ENCODE measurements at places on chromosomes 3 and 15.

GRCh38 chr15:61115241-61115640 lies 113.9 kb downstream of the RORA start:
- DNase-seq = no peak

DNA sequence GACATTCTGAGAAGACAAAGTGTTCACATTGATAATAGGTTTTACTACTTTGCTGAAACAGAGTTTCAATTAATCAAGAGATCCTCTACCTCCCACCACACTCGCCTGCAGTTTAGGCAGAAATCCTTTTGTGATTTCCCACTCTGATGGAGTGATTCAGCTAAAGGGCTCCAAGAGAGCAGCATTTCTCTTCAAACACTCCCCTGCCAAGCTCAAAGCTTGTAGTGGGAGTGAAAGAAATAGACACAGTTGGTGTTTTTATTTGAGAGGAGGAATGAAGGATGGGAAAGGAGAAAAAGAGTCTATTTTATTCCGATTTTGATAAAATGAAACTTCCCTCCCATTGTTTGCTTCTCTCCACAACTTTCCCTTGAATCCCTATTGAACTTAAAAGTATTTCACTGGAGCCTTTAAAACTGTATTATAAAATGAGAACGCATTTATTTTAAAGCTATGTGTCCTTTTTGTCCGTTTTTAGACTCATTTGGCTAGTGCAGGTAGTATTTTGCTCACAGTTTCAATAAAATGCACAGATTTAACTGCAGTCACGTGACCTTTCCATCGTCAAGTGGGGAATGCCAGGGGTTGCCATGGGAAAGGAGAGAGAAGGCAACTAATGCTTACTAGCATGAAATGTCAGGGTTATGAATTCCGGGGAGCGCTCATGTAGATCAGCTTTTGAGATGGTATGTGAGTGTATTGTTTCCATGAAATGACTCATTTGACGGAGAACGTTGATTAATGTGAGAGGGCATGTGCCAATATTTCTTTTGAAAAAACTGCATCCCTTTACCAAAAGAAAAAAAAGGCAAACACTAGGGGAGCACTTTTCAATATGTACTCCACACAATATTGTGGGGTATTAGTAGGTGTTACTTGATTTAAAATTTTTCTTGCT lies 7.7 kb upstream of the OSBPL11 start:
- DNase-seq = no peak

DNA sequence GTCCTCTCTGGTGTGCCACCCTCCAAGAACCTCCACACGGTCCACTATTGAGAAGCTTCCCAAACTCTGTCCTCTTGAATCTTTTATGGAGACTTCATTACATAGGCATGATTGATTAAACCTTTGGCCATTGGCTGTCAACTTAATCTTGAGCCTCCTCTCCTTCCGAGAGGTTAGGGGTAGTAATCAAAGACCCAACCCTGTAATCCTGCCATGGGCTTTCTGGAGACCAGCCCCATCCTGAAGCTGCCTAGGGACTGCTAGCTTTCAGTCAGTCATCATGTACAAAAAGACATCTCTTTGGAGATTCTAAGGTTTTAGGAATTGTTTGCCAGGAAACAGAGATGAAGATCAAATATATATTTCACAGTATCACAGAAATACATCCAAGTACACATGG lies 37.0 kb downstream of the APH1B start:
- no peak for DNase-seq

DNA sequence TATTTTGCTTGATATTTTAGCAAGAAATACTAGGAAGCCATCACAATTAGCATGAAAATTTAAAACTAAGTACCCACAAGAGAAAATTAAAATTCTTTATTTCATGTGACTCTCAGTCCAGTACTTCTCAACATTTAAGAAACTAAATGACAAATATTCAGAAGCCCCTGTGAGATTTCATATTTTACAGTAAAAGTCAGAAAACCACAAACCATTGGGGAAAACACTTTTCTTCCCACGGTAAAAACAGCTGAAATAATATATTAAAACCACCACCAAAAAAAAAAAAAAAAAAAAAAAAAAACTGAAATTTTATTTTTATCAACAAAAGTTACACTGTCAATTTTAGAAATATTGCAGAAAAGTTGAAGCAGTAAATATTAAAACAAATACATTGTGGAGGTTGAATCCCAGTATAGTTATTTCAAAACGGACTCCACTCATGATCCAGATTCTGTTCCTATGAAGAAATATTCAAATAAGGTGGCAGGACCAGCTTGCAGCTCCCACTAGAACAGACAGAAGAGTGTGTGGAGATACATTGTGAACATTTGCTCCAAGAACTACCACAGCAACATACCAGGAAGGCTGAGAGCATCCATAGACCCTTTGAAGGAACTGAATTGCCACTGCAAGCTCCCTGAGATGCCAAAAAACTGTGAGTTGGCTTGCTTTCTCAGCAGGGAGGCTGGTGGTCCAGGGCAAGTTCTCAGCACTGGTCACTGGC lies 308.2 kb downstream of the CTNNB1 start:
- DNase-seq = no peak

GRCh38 chr15:85589851-85590250 lies 204.9 kb downstream of the KLHL25 start:
- no peak for DNase-seq

GRCh38 chr15:40721701-40722100 lies 26.7 kb downstream of the RAD51 start:
- no peak for DNase-seq

- DNase-seq = no peak
These were observed 16.0 kb upstream of the CPEB1 start for GRCh38 chr15:82663186-82663600.

GRCh38 chr15:98774756-98775497 lies 126.6 kb downstream of the IGF1R start:
- no peak for DNase-seq

GRCh38 chr15:38707802-38708671 lies 143.4 kb upstream of the RASGRP1 start:
- no peak for DNase-seq

DNA sequence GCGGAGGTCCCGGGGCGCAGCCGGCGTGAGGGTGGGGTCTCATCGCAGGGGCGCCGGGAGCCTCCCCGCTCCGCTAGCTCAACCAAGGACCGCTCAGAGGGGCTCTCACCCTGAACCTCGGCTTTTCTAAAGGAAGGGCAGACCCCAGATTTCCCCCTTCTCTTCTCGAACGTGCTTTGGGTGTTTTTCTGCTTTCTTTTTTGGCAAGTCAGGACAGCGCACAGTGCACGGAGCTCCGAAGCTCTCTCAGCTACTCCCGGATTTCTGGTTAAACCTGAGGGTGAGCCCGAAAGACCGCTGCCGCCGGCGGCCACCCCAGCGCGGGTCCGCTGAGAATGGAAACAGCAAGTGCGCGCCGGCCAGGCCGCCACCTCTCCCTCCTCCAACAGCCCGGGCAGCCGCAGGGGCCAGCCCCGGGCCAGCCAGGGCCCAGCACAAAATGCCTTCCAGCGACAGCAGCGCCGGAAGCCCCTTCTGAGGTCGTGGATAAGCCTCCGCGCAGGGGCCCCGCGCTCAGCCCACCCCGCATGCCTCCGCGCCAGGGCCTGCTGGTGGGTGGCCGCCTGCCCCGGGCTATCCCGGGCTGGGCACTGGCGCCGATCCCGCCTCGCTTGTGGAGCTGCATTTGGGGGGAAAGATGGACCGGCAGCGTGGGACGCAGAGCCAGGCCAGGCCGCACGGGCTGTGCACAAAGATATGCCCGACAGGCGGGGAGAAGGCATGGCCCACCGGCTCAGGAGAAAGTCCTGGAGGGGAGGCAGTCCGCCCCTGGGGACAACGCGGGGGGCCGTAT lies 8.2 kb upstream of the OCA2 start:
- no peak for DNase-seq

GRCh38 chr3:177948716-177949425 lies 587.4 kb upstream of the KCNMB2 start:
- no peak for DNase-seq

DNA sequence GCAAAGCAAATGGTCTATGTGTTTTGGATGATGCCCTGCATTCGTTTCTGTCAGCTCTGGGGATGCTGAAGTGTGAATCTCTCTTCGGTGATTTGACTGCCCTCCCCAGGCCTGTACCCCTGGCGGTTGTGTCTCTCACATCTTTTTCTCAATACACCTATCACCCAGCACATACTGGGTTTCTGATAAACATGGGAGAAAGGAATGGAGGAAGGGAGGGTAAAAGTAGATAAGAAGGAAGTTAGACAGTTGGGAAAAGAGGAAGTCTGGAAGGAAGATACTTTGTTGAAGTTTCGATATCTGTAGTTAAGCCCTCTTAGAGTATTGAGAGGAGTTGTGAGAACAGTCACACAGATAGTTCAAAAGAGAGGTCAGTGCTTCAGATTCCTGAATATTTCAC lies 35.8 kb upstream of the LRTM1 start:
- DNase-seq = no peak

Measured in omental fat pad (tissue), 4 donors.